ENCODE measurements at places on chromosomes 2 and 18. TPM values are rescaled to one million over a fixed set of nuclear protein-coding genes. Genes with fewer than 3 reads are reported as not detected.

Gene ADAM23
- 4.2 TPM for polyA plus RNA-seq

Gene ZC3H15
- 129 TPM for polyA plus RNA-seq

Gene NCKAP5
- 15.9 TPM for polyA plus RNA-seq

Gene BIN1
- 82.2 TPM for polyA plus RNA-seq

Gene CHRND
- 5.9 TPM for polyA plus RNA-seq

Gene MSTN
- polyA plus RNA-seq = 1.4 TPM

Gene CASP10
- polyA plus RNA-seq = 16.2 TPM

Gene PLGLB2
- polyA plus RNA-seq = 4.3 TPM

Gene ASB18
- 0.04 TPM for polyA plus RNA-seq

Gene CMPK2
- polyA plus RNA-seq = 4.3 TPM

Measured in right lung (tissue), 10 donors.